NCI-H1105 (cell line): ENCODE measurements at places on chromosomes 11 and 22.

- no peak for DNase-seq
Observed at GRCh38 chr11:124814739-124815138, 14.5 kb upstream of the MSANTD2 start.

- DNase-seq = peak; percentile 99
Observed at GRCh38 chr11:111878849-111879636, at the start of the genes CFAP68 and FDXACB1. Gene CFAP68, plus strand, starts transcription at chr11:111879541. Its CDS starts 20 bp downstream, at chr11:111879561. Gene FDXACB1, minus strand, starts transcription at chr11:111879165. Its CDS starts 33 bp downstream, at chr11:111879132.

GRCh38 chr22:37887584-37888378 is 18.3 kb upstream of the MICALL1 start:
- no peak for DNase-seq

DNA sequence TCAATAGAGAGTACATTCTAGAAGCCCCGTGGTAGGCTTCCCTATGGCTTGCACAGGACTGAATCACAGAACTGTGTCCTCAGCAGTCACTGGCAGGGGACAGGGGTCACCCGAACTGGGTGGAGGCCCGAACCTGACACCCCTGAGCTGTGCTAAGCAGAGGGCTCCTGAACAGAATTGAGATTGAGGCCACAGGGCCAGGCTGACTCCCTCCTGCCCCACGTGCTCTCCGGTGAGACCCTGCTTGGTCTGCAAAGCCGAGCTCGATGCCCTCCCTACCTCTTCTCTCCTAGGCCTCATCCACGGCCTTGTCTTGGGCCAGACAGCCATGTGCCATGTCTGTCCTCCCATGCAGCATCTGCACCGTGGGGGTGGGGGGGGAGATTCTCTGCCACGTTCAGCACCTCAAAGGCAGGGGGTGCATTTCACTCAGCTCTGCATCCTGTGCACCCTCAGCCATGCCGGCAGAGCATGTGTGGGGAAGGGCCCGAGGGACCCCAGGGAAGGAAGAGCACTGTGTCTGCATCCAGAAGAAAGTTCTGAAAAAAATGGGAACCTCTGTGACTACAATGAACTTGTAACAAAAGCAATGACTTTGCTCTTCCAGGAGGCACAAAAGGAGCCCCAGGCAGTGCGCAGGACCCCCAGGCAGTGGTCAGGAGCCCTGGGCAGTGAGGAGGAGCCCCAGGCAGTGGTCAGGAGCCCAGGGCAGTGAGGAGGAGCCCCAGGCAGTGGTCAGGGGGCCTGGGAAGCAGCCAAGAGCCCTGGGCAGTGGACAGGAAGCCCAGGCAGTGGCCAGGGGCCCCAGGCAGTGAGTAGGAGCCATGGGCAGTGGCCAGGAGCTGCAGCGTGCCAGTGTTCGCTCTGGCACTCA is 76.7 kb upstream of the SEPTIN5 start:
- DNase-seq = no peak

- DNase-seq = no peak
Observed at GRCh38 chr11:125807909-125808308, 20.0 kb downstream of the PATE3 start.
